Esophagus mucosa (tissue), 1 donor: ENCODE measurements at places on chromosomes 16 and 17. TPM values are rescaled to one million over a fixed set of nuclear protein-coding genes. Genes with fewer than 3 reads are reported as not detected.

The PIK3R5 gene
- 0.88 TPM for total RNA-seq

The P3H4 gene
- 1.9 TPM for total RNA-seq

- ATAC-seq: no peak
These were observed 15.3 kb upstream of the UBE2I start for GRCh38 chr16:1293921-1294656.

DNA sequence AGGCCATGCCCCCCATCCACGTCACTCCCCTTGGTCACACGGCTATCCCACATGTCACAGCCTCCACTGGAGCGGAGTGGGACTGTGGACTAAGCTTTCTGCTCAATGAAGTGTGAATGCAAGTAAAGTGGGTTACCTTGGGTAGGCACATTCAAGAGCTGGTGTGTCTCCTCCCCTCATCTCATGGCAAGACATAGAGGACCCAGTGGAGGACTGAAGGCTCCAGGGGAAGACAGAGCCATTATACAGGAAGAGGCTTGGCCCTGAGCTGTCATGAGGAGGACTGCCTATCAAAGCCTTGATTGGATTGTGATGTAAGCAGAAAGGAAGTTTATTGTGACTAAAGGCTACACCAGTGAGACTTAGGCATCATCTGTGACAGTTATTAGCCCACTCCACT lies 129.2 kb upstream of the CCL2 start:
- no peak for ATAC-seq

DNA sequence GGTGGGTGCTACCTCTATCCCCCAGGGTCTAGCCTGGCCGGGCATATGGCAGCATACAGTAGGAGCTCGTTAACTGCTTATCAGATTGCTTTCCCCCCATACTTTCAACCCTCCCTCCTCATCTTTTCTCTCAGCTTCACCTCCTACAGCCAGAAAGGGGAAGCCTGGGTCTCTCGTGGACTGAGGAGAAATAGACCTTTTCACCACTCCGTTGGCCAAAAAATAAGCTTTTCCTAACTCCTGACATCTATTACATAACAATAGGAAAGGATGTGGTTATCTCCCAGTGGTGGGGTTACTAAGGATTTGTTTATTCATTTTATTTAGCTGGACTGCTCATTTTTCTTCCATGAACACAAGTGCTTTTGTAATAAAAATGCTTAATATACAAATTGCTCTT lies 9.0 kb upstream of the CXCL16 start:
- ATAC-seq: no peak

DNA sequence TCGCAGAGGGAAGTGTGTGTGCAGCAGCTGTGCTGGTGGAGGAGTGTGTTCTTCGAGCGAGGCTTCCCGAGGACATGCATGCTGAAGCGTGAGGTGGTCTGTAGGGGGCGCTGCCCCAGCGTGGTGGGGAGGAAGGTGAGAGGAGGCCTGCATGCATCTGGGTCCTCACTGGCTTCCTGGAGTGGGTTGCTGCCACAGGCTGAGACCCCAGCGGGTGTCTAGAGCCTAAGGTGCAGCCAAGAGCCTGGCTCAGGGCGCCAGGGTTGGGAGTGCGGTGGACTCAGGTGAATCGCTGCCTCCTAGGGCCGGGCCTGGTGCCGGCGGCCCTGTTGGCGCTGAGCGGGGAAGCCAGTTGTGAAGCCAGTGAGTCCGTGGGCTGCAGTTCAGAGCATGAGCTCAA lies 7.5 kb upstream of the HSD3B7 start:
- ATAC-seq: peak; percentile 5
